DMS153 (cell line): ENCODE measurements at places on chromosomes 4 and X.
A peak's percentile ranks its signal among the peaks of the same experiment; 100 is the strongest.

DNA sequence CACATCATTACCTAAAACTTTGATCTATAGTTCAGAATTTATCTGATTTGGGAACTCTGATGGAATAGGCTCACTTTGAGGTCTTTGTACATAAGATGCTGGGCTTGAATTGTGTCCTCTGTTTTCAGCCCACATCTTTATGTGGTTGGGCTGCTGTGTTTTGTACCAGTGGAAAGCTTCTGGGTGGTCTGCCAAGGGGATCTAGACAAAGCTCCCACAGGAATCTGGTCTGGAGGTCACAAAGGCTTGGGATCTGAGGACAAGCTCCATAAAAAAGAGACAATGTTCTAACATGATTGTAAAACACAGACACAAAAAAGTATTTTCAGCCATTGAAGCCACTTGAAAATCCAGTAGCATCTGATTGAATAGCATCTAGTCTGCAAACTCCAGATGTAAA is 393.5 kb upstream of the PITX2 start:
- no peak for DNase-seq

GRCh38 chrX:53288189-53288588 is 6.8 kb upstream of the IQSEC2 start:
- DNase-seq, result no peak

- no peak for DNase-seq
Observed at GRCh38 chr4:89161841-89162240, 50.5 kb downstream of the TIGD2 start.

DNA sequence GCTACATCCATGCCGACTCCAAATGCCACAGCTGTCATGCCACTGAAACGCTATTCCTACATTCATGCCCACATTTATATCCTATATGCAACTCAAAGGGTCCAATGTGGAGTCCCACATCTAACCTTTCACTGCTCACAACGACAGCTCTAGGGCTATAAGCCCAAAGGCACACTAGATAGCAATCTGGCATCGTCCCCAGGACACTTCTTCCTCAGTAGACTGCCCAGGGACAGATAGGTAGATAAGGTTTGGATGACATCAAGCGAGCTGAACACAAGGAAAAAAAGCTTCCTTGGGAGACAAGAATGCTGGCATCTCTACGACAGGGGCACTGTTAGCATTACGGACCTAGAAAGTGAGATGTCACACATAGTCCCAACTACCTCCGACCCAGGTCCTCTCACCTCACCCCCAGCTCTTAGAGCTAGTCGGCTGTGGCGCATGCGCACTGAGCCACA is 685 bp downstream of the RAB9B start:
- DNase-seq, result peak; percentile 29

- no peak for DNase-seq
Observed at GRCh38 chr4:135325264-135325663, 1123.7 kb upstream of the PABPC4L start.

DNA sequence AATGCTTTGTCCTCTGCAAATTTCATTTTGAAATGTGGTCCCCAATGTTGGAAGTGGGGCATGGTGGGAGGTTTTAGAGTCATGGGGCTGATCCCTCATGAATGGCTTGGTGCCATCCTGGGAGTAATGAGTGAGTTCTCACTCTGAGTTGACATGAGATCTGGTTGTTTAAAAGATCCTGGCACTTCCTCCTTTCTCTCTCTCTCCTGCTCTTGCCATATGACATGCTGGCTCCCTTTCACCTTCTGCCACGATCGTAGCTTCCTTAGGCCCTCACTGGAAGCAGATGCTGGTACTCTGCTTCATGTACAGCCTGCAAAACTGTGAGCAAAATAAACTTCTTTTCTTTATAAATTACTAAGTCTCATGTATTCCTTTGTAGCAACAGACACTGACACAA is 262.0 kb downstream of the IL15 start:
- no peak for DNase-seq

DNA sequence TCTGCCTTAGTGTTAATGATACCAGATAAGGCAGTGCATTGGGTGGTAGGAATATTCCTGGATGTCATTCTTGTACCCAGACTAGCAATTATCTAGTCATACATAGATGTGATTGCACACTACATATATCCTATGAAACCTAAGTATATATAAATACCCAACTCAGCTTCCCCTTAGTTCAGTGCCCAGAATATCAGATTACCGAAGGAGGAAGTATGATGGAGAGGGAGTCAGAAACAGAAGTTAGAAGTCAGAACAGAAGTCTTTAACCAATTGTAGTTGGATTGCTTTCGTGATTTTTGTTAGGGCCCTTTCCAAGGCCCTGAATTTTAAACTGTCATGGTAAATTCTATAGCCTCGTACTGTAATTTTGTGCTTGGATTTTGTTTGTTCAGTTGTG is 42.9 kb downstream of the MOB1B start:
- peak; percentile 13 for DNase-seq

DNA sequence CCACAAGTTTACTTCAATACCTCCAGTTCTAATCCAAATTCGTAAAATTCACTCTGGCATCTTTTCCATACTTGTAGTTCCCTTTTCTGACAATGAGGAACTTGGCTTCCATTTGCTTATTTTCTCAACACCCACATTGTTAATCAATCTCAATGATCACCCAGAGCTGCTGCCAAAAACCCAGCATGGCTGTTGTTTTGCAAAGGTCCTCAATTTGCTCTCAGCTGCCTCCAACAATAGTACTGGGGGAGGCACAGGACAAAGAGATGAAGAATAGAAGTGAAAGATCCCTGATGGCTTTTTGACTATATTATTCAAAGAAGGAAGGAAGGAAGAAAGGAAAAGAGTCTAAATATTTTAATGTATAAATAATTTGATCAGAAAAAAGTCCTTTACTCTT is 847.8 kb downstream of the RAPGEF2 start:
- DNase-seq, result no peak

GRCh38 chrX:154712781-154713740 is 37.8 kb downstream of the GAB3 start:
- DNase-seq, result no peak

GRCh38 chrX:19670854-19671620 is 155.7 kb upstream of the MAP3K15 start:
- no peak for DNase-seq
